Stimulated activated CD8-positive, alpha-beta memory T cell treated with anti-CD3 and anti-CD28 coated beads, Interleukin-15, amount 100 ng/mL, for 48 hours (primary cell): ENCODE measurements at places on chromosomes 4 and X.

- no peak for DNase-seq
Observed at GRCh38 chrX:139120760-139121159, 409.2 kb upstream of the FGF13 start.

- no peak for DNase-seq
Observed at GRCh38 chrX:68922013-68922412, 93.2 kb downstream of the EFNB1 start.

- DNase-seq, result no peak
Observed at GRCh38 chr4:65416891-65417290, 253.4 kb downstream of the EPHA5 start.

DNA sequence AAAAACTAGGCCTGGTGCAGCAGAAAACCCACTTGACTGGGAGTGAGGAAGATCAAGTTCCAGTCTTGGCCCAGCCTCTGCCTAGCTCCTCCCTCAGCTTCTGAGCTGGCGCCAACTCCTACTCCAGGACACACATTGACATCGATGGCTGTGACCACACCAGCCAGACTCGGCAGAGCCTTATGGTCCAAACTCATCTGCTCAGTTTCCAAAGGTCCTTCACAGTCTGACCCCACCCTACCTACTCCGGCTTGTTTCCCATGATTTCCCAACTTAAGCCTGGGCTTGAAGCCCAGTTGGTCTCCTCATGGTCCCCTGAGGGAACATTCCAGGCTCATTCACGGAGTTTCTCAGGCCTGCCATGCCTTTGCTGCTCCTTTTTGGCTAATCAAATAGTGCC, 10.1 kb downstream of the ELF4 start:
- no peak for DNase-seq

- no peak for DNase-seq
Observed at GRCh38 chr4:151537687-151538086, 128.7 kb downstream of the FHIP1A start.
